ENCODE measurements at places on chromosomes 5 and 9.
A peak's percentile ranks its signal among the peaks of the same experiment; 100 is the strongest.

DNA sequence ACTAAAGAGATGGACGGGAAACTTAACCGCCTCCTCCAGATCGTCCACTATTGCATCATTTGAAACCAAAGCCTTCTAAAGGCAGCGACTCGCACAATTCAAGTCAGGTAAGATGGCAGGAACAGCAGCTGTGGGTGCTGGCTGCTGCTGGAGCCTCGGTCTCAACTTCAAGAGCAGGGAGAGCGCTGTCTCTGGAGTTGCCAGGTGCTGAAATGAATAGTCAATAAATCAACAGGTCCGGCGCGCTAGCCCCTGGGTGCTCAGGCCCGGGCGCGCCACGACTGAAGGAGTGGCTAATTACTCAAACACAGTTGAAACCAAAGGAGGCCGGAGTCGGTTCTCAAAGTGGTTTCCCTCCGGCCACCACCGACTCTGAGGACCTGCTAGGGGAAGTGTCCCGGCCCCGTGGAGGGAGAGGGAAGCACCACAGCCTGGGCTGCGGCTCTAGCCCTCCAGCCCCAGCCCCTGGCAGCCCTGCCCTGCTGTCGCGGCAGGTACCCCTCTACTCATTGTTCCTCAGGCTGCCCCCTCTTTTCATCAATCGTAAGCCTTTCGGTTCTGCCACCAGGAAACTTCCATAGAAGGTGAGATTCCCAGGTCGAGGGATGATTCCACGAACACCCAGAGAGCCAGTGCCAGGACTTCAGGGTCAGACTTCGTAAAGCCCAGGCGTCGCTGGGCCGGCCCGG lies 804 bp downstream of the TTC39B start:
- DNase-seq = peak; percentile 34

DNA sequence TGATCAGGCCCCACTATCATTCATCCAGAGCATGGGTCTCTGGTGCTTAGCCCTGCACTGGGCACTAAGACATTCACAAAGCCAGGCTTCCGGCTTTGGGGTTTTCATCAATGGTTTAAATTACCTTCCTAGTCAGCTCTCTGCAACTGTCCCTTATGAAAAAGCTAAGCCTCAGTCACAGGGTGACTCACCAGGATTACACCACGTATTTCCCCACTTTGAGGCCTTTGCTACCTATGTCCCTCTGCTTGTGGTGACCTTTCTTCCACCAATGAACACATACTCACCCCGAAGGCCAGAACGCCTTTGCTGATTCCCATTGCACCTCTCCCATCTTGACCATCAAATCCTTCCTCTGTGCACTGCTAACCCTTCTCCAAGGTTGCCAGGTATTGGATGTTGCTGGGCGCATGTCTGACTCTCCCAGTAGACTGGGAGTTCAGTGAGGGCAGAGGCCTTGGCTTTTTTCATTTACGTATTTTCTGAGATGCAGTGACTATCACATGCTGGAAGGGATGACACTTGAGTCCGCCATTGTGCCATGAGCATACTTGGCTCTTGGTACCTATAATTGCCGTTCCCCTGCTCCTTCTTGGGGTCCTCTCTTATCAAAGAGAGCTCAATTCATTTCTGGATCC lies 58.7 kb upstream of the TNFSF8 start:
- DNase-seq = no peak

DNA sequence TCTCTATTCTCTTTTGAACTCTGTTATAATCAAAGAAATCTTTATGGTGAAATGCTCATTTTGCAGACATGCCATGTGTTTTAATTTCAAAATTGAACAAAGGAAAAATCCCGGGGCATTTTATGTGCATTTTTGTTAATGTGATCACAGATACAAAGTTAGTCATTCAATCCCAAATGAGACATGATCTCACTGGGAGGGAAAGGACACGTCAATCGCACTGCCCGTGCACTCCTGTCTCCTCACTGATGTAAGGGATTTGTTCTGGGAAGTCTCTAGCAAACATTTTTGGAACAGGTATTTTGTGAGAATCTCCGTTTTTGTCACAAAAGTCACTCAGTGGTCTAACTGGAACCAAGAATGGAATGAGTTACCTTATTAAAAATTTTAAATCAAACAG lies 97.9 kb upstream of the RANBP6 start:
- DNase-seq = no peak

DNA sequence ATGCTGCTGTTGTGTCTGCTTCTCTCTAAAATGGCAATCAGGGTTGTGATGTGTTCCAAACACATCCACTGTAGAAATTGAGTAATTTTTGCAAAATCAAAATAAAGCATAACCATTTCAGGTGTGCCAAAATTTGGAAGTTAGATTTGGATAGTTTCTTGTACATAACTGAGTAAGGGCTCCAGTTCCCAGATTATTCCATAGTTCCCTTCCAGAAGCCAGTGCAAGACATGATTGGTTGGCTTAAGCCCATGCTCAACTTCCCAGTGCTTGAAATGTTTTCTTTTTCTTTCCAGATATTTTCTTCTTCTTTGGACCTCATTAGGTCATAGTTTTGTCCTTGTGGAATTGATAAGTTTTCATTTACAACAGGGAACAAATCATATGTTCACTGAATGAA lies 64.2 kb downstream of the SNCAIP start:
- DNase-seq = no peak

GRCh38 chr9:129125478-129125877 lies 14.3 kb downstream of the PTPA start:
- DNase-seq = no peak

GRCh38 chr5:143898916-143899591 lies 87.1 kb downstream of the HMHB1 start:
- no peak for DNase-seq

- DNase-seq = no peak
These were observed 18.4 kb downstream of the ADAMTS16 start for GRCh38 chr5:5158472-5158895.

- no peak for DNase-seq
These were observed 62.0 kb downstream of the ANKH start for GRCh38 chr5:14809369-14810155.

GRCh38 chr5:143986516-143987212 lies 174.7 kb downstream of the HMHB1 start:
- no peak for DNase-seq

- DNase-seq = peak; percentile 74
These were observed 64.7 kb upstream of the ABCA1 start for GRCh38 chr9:104992659-104993058.

- no peak for DNase-seq
These were observed 10.6 kb upstream of the GLRA1 start for GRCh38 chr5:151935135-151935695.

DNA sequence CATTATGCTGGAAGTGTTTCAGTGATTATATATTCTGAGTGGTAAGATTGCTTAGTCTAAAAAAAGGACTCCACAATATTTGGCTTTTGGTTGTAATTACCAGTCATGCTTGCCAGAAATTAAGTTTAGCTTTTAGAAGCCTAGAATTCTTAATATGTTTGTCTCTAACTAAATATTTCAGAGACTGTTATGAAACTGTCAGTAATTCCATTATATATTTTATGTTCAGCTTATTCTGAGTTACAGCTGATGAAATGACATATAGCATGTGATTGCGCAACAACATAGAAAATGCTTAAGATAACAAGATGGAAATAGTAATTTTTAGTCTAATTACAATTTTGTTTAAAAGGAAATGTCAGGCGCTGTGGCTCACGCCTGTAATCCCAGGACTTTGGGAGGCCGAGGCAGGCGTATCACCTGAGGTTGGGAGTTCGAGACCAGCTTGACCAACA lies 44.2 kb downstream of the KIAA1958 start:
- DNase-seq = no peak

GRCh38 chr5:7348168-7348854 lies 47.6 kb upstream of the ADCY2 start:
- DNase-seq = no peak

DNA sequence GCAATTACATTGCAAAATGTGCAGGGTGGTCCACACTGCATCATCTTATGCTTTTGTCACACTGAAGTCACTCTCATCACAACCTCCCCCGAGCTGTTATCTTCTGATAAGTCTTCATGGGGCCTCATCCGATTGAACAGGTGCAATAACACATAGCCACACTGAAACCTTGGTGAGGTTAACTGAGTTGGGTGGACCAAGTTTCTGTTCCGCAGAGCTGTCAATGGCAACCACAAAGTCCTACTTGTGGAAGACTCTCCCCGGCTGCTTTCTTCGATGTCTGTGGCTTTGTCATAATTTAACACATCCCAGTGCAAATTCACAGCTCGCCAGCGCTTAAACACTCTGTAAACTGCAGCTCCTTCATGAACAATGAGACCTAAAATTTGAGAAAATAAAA lies 112.2 kb downstream of the MARCHF11 start:
- no peak for DNase-seq

GRCh38 chr5:21152611-21153010 lies 1164.6 kb upstream of the CDH18 start:
- DNase-seq = no peak

GRCh38 chr5:10728679-10729078 lies 32.4 kb downstream of the DAP start:
- DNase-seq = no peak

DNA sequence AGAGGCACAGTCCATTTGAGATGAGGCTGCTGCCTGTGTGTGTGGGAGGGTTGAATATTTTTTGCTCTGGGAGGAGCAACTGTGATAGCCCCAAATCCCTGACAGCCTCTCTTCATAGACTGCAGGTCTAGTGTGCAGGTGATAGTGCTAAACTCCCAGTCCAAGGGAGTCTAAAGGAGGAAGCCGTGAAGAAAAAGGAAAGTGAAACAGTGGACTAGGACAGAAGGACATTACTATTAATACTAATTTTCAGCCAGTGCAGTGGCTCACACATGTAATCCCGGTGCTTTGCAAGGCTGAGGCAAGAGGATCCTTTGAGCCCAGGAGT lies 295.0 kb downstream of the PDE4D start:
- DNase-seq = no peak

DNA sequence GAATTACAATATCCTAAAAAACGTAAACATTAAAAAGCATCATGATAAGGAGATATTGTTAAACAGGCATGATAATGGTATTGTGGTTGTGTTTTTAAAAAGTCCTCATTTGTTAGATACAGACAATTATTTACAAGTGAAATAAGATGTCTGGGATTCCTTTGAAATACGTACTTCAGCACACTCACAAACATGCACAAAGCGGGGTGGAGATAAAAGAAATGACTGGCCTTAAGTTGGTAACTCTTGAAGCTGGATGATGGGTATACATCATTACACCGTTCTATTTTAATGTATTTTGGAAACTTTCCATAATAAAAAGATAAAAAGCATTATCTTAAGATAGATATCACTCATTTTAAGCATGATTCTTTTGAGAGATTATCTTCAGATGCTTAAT lies 1.0 kb downstream of the FAM200C start:
- no peak for DNase-seq

- DNase-seq = no peak
These were observed 128.0 kb upstream of the MSX2 start for GRCh38 chr5:174596429-174596828.

DNA sequence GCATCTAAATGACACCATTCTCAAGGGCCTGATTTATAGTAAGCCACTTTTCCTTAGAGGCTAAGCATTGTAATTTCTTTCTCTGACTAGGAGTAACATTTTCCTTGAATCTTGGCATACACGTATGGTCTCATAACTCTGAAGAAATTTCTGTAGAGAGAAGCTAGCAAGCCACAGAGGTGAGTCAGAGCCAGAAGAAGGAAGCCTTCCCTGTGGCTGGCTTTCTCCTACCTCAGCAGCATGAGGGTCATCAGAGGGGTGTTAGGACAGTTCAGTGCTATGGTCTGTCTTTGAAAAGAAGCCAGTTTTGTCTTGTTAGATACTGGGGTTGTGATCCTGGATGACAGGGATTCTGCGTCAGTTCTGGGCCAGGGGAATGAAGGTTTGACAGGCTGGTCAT lies 3.2 kb downstream of the SNX30 start:
- no peak for DNase-seq

GRCh38 chr9:119370816-119371215 lies 1.6 kb upstream of the BRINP1 start:
- DNase-seq = peak; percentile 11

DNA sequence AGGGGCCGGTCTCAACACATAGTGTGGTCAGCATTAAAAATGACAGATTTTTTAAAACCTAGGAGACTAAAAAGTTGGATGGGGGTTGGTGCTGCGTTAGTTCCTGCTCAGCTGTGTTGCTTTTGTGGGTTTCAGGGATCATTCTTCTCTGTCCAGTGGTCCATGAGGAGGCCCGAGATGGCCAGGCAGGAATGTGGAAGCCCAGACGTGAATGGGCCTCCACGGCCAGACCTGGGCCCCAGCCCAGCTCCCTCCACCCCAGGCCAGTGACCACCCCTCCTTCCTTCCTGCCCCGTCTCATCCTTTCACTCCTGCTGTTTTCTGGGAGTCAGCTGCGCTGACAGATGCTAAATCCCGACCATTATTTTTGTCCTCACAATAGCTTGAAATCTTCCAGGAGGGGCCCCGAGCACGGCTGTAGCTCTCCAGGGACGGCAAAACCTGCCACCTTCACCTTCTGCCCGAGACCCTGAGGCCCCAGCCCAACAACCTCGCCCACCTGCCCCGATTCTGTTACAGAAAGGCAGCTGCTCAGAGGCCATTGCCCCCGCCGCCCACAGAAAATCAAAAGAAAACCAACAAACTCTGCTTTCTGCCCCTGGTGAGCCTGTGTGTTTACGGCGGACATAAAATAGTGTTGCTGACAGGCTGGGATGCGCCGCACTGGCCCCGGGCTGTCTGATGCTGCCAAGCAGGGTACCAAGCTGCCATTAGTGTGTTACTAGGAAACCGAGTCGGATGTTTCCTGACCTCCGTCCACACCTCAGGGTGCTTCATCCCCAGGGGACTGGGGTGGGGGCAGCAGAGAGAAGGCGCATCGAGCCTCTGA lies 83.7 kb upstream of the SARDH start:
- no peak for DNase-seq

- DNase-seq = no peak
These were observed 99.0 kb upstream of the FBN2 start for GRCh38 chr5:128637031-128637430.

- DNase-seq = no peak
These were observed 11.8 kb upstream of the TMC1 start for GRCh38 chr9:72509635-72510034.

GRCh38 chr5:39674209-39675082 lies 249.7 kb upstream of the DAB2 start:
- DNase-seq = no peak

- DNase-seq = no peak
These were observed 105.7 kb downstream of the SPOCK1 start for GRCh38 chr5:137393196-137393993.

- no peak for DNase-seq
These were observed 319.2 kb downstream of the MLLT3 start for GRCh38 chr9:20303066-20303465.

DNA sequence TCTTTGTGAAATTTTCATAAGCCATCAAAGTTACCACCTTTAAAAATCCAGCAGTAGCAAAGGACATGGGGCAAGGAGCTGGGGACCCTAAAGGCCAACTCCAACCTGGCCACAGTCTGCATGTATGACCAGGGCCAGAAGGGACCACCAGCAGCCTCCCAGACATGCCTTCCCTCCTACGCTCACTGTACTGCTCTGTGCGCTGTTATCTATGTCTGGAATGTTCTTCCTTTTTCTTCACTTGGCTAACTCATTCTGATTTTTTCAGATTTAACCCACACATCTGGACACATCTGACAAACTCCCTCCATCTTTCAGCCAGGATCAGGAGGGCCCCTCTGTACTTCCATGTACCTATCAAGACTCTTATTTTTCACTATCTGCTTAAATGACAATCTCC lies 47.6 kb upstream of the TRAF1 start:
- DNase-seq = no peak
